ENCODE measurements at places on chromosomes 6 and 20.

GRCh38 chr6:148704400-148705246 is 42.2 kb upstream of the UST start:
- DNase-seq = no peak

- no peak for DNase-seq
Observed at GRCh38 chr6:143063631-143064030, 2.9 kb downstream of the AIG1 start.

- peak; percentile 17 for DNase-seq
Observed at GRCh38 chr6:24440897-24441598, 38.3 kb downstream of the MRS2 start.

DNA sequence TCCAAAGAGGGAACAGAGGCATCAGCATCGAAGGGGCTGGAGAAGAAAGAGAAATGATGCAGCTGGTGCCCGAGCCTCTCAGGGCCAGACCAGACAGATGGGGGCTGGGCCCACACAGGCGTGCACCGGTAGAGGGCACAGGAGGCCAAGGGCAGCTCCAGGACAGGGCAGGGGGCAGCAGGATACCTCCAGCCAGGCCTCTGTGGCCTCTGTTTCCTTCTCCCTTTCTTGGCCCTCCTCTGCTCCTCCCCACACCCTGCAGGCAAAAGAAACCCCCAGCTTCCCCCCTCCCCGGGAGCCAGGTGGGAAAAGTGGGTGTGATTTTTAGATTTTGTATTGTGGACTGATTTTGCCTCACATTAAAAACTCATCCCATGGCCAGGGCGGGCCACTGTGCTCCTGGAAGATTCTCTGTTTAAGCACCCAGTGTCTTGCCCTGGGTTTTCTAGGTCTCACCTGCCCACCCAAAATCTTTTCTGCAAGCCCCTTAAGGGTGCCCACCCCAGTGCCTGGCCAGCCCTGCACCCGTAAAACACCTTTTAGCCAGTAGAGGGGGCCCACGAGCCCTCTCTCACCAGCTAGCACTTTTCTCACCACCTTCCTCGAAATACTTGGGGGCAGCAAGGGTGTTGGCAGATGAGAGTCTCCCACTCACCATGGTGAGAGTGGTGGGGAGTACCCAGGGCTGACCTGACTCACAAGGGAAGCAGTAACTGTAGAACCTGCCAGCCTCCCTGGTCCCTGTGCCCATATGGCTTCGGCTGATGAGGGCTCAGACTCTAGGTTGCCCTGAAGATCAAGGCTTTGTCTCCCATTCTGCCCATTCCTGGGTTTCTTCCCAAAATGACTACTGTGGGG is 35.7 kb upstream of the ID1 start:
- DNase-seq = peak; percentile 53

DNA sequence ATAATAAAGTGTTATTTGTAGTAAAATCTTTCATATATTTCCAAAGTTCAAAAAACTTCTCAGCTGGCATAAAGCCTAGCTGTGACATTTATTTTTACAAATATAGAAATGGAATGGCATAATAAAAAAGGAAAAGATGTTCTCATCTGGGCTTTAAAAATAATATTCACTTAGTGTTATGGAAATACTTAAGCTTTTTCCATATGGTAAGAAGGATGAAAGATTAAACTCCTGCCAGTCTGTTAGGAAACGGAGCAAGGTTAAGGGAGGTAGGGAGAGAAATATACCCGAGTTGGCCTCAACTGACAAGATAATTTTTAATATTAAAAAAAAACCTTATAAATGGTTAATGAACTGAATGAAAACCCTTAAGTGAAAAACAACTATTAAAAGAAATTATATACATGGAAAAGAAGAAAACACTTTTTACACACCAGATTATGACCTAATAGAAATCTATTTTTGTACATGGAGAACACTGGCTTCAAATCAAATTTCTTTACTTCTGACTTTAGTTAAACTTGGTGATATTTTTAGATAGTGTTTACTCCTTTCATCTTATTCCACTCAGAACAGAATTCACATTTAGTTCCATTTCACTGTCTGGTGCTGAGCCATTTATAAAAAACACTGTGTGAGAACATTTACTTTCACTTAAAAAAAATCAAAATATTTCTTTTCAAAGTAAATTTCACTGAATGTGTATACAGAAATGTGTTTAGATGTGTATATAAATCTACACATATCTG is 137.0 kb downstream of the DST start:
- DNase-seq = peak; percentile 52
